ENCODE measurements at places on chromosomes 1 and 21.

DNA sequence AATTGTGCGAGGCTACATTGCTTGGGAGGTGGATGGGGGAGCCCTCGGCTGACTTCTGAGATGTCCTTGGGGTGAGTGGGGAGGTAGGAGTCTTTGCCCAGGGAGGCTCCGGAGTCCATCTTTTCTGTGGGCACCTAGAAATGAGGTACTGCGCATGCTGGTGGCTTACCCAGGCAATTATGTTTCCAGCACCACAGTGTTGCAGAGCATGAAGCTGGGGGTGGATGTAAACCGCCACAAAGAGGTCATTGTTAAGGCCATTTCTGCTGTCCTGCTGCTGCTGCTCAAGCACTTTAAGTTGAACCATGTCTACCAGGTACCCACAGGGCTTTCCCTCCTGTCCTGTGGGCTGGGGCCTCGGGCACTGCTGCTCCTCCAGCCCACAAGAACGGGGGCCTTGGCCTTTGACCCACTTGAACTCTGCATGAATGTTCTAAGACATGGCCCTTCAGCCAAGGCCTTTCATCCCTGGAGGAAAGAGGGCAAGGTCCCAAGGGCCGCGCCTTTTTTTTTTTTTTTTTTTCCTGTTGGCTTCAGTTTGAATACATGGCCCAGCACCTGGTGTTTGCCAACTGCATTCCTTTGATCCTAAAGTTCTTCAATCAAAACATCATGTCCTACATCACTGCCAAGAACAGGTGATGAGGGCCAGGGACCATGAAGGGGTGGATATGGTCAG lies 14.6 kb downstream of the STRIP1 start:
- no peak for DNase-seq

DNA sequence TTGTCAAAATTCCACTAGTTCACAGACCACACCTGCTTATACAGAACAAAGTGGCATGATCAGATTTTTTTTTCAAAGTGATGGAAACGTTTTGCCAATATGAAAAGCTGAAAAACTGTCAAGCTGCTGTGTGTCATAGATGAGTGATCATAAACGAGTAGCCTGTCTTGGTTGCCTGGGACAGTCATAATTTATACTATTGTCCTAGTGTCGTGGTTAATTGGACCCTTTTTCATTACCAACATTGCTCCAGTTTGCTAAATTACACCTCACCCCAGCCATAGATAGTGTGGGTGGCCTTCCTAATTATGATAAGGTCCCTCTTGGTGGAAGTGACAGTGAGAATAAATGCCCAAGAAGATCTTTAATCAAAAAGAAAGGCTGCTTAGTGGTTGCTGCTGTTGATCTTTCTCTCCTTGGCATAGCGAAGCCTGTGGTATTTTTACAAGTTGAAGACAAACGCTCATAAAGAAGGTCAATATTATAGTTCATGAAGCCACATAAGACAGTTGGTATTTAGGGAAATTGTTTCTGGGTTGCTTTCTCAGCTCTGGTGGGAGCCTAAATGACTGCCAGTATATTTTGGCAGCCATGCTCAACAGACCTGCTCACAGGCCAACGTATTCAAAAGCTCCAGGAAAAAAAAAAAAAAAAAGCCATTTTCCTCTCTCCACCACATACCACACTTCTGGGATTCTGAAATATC lies 478.1 kb downstream of the PLA2G4A start:
- DNase-seq, result no peak

GRCh38 chr1:182235604-182235951 lies 156.0 kb downstream of the GLUL start:
- no peak for DNase-seq

DNA sequence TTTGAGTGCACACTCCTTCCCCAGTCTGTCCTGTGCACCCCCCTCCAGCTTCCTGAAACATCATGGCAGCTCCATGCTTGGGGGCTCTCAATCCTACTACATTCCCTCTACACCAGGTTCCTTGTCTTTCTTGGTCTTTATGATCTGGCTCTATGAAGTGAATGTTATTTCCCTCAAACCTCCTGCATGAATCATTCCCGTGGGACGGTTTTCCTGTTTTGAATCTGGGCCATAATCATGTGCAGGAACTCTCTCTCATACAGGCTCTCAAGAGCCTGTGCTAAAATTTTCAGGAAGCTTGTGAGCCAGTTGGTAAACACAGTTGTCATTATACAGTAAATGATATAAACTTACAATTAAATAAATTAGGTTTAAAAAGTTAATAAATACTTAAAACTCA lies 89.8 kb upstream of the KCNE2 start:
- no peak for DNase-seq

DNA sequence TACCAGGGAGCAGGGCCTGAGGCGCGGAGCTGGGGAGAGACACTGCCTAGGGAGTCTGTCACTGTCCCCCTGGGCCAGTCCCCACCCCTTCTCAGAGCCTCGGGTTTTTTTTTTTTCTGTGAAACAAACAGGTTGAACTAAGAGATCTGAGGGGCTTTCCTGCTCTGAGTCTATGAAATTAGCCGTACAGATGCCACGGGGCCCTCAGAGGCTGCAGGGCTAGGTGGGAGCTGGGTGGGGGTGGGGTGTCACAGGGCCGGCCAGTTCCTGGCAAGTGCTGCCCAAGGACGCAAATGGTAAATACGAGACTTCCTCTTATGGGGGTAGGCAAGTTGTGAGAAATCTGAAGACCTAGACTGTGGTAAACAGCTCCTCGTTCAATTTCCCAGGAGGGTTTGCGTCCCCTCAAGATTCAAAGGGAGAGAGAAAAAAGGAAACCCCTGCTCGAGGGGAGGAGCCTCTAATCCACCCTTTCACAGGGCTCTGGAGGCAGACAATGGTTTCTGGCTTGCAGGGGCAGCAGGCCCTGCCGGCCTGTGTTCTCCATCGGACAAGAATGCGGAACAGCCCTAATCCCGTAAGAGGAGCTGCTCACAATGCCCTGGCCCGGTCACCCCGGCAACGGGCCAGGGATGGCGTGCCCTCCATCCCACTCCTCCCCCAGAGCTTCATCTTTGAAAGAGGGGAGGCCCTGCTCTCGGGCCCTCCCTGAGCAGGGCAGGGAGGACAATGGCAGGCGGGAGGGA lies 7.8 kb downstream of the NUAK2 start:
- no peak for DNase-seq

All from T-helper 2 cell treated with Interferon-gamma antibody and Interleukin-4, amounts not matched to agents 5 μg/mL and 100 μg/mL, for 36 hours (primary cell).